ENCODE measurements at places on chromosomes 1 and 21.

DNA sequence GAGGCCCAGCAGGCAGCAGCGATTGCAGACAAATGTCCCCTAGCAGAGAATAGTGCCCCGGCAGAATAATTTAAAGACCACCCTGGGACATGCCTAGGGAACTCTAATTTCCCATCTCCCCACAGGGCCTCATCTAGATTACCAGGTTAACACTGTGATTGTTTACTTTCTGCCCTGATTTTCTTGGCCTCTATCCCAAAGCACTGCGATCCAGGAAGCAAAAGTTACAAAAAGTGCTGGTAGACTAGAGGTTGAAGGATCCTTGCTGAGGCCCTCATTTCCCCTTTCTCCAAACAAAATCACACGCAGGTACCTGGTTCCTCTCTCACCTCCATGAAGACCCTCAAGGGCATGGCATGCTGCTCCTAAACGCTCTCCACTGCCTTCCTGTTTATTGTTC is 229.7 kb downstream of the C1orf94 start:
- no peak for DNase-seq

- no peak for DNase-seq
Measured at GRCh38 chr1:180231506-180231921, 1.4 kb downstream of the LHX4 start.

GRCh38 chr1:20932437-20932977 is 145.4 kb upstream of the HP1BP3 start:
- no peak for DNase-seq

DNA sequence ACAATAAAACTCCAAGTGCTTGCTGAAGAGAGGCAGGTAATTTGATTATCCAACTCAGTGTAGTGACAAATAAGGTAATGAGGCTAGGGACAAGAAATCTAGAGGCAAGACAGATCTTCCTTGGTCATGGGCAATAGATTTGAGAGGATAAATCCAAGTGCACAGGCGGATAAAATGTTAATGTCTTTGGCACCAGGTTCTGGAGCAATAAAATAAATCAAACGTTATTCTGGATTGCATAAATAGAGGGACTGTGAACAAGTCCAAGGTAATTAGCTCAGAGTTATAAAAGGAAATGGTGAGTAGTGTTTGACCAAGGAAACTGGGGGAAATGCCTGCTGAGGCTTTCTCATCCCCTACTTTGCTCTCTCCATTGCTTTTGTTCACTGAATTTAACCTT is 329.3 kb upstream of the PROX1 start:
- DNase-seq = no peak

DNA sequence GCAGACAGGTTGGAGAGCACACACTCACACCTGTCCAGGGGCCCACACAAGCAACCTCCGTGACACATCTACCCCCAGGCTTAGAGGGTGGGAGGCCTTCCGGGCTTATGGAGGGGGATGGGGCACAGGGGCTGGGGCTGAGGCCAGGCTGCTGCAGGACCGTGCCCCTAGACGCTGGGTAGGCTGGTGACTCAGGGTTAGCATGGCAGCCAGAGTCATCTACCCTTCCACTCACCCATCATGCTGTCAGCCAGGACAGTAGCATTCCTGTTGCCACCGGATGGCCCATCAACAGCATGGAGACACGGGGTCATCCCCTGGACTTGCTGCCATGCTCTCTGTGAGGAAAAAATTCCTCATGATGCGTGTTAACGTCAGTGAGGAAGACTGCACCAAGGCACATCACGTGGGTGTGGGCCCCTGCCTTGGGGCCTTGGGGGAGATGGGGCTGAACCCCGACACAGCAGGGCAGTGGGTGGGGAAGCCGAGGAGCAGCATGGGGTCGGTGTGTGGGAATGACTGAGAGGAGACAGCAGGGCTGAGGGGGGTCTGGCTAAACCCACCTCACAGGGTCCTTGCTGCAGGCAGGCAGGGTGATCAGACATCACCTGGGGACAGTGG is 52.8 kb downstream of the WNT9A start:
- DNase-seq = no peak

DNA sequence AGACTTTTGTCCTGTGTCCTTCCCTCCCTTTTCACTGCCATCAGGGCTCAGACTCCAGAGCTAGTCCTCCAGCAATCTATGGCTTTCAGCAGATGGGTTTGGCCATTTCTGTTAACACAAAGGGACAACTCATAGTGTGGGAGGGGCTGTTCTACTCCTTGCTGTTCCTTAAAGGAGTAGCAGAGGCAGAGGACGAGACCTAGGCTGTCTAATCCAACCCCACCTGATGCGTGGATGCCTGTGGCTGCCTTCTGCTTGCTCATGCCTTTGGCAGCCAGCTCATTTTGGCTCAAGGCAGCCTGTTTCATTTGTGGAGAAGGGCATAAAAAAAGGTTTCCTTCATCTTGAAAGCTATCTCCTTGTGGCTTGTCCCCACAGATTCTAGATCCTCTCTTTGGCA is 27.0 kb downstream of the MFSD2A start:
- peak; percentile 39 for DNase-seq

- DNase-seq = no peak
Measured at GRCh38 chr1:180160357-180160756, 5.7 kb downstream of the QSOX1 start.

DNA sequence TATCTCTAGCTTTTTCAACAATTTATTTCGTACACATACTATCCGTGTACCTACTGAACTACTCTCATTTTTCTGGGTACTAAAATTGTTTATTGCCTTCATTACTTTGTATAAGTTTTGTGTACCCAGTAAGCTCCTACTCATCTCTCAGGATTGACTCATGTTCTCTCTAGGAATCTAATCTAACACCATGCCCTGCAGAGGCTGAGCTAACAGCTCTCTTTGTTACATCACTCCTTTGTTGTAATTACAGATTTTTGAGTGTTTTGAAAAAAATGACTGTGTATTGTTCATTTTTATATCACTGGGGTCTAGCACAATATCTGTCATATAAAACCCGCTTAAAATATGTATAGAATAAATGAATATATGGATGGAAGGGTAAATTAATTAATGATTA is 167.1 kb downstream of the ATP6V1G3 start:
- no peak for DNase-seq

DNA sequence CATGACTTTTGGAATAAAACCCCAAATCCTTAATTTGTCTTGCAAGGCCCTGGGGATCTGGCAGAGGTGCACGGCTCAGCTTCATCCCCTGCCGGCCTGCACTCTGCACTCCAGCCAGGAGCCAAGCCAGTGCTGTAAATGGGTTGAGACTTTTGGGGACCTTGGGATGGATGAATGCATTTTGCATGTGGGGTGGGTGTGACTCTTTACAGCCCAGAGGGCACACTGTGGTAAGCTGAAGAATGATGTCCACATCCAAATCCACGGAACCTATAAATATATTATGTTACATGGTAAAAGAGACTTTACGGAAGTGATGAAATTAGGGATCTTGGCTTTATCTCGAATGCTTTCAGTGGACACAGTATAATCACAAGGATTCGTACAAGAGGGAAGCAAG is 177.8 kb downstream of the EDEM3 start:
- no peak for DNase-seq

- DNase-seq = peak; percentile 23
Measured at GRCh38 chr1:208475951-208476845, 232.0 kb upstream of the PLXNA2 start.

GRCh38 chr1:58104960-58105359 is 441.6 kb downstream of the OMA1 start:
- no peak for DNase-seq

DNA sequence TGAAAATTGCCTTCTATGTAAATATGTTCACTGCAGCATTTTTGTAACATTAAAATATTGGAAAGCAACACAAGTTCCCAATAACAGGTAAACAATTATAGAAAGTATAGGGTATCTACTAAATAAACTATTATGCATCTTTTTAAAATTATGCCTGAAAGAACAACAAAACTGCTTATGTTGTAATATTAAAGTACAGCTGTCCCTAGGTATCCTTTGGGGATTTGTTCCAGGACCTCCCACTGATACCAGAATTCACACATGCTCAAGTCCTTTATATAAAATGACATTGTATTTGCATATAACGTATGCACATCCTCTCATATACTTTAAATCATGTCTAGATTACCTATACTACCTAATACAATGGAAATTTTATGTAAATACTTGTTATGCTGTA is 121.8 kb upstream of the TNFSF4 start:
- no peak for DNase-seq

DNA sequence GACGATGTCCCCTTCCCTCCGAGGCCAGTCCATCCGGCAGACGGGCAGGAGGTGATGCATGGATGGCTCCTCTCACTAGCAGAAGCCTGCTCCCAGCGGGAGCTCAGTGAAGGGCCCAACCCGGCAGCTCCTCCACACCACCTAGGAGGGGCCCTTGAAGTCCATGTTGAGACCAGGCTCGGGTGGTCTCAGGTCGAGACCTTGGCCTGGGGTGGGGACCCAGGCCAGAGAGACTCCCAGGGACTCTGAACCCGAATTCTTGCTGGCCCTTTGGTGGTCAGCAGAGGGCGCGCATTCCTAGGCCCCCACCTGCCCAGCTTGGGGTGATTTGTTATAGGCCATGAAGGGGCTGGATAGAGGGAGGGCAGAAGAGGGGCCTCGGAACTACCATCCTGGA is 642 bp upstream of the NT5C1A start:
- no peak for DNase-seq

GRCh38 chr1:205834751-205835150 is 15.2 kb downstream of the PM20D1 start:
- DNase-seq = no peak

GRCh38 chr1:168202941-168203654 is 22.7 kb upstream of the SFT2D2 start:
- no peak for DNase-seq

DNA sequence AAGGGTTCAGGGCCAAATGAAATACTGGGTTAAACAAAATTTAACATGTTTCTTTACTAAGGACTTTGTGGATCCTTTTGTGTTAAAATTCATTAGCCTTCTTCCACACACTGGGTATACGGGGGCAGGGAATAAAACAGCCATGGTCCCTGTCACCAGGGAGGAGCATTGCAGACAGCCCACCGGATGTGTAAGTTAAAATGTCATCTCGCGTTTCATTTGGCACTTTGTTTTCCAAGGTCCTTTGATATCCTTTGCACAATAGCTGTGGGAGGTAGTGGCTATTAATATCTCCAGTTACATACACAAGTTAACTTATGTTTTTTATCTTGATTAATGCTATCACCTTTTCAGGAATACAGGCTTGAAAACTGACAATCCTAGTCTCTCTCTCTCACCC is 172.7 kb downstream of the BARHL2 start:
- DNase-seq = no peak

DNA sequence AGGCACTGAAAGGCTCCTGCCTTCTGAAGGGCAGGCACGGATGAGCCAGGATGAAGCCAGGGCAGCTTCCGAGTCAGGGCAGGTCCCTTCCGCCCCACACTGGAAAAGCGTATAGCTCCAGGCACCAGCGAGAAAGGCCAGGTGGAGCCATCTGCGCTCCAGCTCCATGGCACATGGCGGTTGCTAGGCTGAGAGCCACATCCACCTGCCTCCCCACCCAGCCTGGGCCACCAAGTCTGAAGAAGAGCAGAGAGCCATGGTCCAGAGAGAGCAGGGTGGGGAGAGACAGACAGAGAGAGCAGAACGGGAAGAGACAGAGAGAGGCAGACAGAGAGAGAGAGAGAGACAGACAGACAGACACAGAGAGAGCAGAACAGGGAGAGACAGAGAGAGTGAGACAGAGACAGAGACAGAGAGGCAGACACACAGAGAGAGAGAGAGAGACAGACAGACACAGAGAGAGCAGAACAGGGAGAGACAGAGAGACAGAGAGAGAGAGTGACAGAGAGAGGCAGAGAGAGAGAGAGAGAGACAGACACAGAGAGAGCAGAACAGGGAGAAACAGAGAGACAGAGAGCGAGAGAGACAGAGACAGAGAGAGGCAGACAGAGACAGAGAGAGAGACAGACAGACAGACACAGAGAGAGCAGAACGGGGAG is 5.2 kb downstream of the FNDC10 start:
- DNase-seq = no peak

GRCh38 chr1:168468042-168468809 is 75.6 kb downstream of the XCL2 start:
- DNase-seq = no peak

DNA sequence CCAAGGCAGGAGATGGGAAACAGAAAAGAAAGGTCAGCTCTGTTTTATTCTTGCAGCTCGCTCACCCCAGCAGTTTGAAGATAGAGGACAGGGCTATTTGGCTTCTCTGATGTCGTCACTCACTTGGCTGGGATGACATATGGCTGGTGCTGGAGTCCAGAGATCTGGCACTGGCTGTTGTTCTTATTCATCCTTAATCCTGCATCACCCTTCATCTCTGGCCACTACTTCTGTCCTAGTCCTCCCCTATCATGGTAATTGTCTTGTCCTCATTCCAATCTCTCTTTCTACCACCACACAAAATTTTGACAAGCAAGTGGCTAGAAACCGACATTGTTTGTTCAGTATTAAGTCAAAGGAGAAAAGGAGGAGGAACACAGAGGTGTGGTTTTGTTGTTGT is 103.8 kb upstream of the PDE4B start:
- no peak for DNase-seq

GRCh38 chr1:80099713-80100112 is 1093.2 kb upstream of the ADGRL4 start:
- no peak for DNase-seq

- DNase-seq = no peak
Measured at GRCh38 chr1:185559684-185560331, 174.4 kb upstream of the HMCN1 start.

- DNase-seq = no peak
Measured at GRCh38 chr1:201593200-201593921, 54.4 kb downstream of the NAV1 start.

- DNase-seq = no peak
Measured at GRCh38 chr1:231933711-231934626, 307.4 kb downstream of the DISC1 start.

- DNase-seq = no peak
Measured at GRCh38 chr1:145908653-145909052, 1.2 kb downstream of the ITGA10 start.

- DNase-seq = no peak
Measured at GRCh38 chr1:182716740-182717720, 32.6 kb upstream of the RGS8 start.
